Aorta (tissue), 5 donors: ENCODE measurements at places on chromosomes 12 and 14. TPM values are rescaled to one million over a fixed set of nuclear protein-coding genes. Genes with fewer than 3 reads are reported as not detected.
A peak's percentile ranks its signal among the peaks of the same experiment; 100 is the strongest.

Gene E2F7
- 0.36 TPM for total RNA-seq

Gene TAS2R43
- 2.2 TPM for total RNA-seq

Gene PPP4R3A
- 75.4 TPM for total RNA-seq

GRCh38 chr14:104094709-104095425 is 9.4 kb downstream of the ASPG start:
- peak; percentile 54 for DNase-seq

GRCh38 chr14:76081642-76082041 is 70.1 kb upstream of the GPATCH2L start:
- DNase-seq, result no peak

- DNase-seq, result no peak
Observed at GRCh38 chr12:25876383-25877045, 82.0 kb upstream of the RASSF8 start.

GRCh38 chr12:132554845-132555630 is 55.3 kb downstream of the LRCOL1 start:
- DNase-seq, result no peak

DNA sequence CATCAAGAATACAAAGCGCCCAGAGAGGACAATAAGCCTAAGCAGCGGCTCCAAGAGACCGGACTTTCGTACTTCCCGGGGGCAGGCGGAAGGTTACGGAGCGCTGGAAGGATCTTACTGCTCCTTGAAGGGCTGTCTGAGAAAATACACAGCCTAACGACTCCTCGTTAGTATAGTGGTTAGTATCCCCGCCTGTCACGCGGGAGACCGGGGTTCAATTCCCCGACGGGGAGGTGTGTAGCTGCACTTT is 12.1 kb upstream of the TMPO start:
- DNase-seq, result peak; percentile 88

DNA sequence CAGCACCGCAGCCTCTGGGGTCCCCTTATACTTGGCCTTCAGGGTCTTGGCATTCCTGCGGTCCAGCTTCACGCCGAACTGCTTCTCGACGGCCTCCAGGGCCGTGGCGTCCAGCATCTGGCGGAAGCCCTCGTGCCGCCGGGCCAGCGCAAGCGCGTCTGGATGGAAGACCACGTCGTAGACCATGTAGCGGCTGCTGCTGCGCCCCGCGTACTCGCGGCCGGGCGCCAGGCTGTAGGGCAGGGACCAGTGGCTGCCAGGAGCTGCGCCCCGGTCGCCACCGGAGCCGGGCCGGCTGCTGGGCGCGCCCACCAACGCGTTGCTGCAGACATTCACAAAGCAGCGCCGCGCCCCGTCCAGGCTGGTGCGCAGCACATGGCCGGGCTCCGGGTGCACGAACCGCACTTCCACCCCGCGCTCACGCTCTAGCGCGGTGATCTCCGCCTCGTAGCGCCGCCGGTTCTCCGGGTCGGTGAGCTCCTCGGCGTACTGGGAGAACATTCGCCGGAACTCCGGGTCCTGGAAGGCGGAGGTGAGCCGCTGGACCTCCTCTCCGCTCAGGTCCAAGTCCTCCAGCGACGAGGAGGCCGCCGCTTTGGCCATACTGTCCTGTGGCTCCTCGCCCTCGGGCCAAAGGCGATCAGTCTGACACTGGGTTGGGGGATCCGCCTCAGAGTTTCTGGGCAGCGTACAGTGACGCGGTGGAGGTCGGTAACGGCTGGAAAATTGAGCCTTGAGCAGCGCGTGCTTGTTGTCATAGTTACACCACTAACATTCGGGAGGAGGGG is at the start of gene DNAAF2:
Gene DNAAF2, minus strand, starts transcription at position 698 of the 788 bp plus-strand sequence. Its CDS starts 95 bp downstream, at position 603.
- DNase-seq, result peak; percentile 87

- no peak for DNase-seq
Observed at GRCh38 chr12:100077367-100077766, 65.3 kb downstream of the BLTP3B start.
